Epithelial cell of prostate (primary cell): ENCODE measurements at places on chromosomes 16 and 17.

DNA sequence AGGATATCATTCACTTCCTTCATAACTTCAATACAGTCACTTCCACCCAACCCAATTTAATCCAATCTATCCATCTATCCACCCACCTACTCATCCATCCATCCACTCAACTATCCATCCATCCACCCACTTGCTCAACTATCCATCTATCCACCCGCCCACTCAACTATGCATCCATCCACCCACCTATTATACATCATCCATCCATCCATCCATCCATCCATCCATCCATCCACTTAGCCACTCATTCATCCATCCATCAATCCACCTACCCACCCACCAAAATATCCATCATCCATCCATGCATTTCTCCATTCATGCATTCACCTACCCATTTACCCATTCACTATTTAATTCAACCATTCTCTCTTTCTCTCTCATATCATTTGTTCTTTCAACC is 179.5 kb downstream of the HAPSTR1 start:
- DNase-seq = no peak

DNA sequence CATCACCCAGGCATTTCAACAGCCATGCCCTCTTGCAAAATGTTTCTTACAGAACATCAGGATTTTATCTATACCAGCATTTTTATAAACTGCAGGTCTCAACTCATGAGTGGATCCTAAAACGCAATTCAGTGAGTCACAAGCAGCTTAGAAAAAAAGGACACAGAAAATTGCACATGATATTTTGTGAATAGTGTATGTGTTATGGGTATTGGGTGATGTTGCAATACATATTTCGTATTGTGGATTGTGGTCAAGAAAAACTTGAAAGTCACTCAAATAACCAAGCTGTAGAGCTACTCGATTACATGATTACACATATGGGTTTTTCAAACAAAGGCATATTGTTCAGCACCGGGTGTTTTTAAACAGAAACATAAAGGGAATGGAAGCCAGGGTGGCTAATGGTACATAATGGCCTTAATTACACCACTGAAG is 1.4 kb downstream of the WIPI1 start:
- DNase-seq = peak; percentile 50

GRCh38 chr17:58338841-58339754 is 10.5 kb upstream of the TSPOAP1 start:
- DNase-seq = no peak

- DNase-seq = no peak
These were observed 406.3 kb downstream of the WWOX start for GRCh38 chr16:78505544-78506366.

DNA sequence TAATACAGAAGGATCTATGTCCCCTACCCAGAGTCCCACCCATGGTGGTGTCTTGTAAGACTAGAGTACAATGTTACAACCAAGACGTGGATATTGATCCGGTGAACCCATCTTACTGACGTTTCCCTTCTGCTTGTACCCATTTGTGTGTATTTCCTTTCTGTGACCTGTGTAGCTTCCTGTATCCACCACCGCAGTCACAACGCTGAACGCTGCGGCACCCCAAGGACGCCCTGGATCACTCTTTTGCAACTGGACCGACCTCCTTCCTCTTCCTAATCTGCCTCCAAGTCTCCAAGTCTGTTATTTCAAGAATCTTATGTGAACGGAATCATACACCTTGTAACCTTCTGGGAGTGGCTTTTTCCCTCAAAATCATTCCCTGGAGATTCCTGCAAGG is 33.5 kb upstream of the CBX4 start:
- no peak for DNase-seq

GRCh38 chr17:59439741-59440211 is 108.3 kb downstream of the YPEL2 start:
- DNase-seq = no peak
